ENCODE measurements at places on chromosomes 11 and 22.

- DNase-seq = no peak
These were observed 561 bp downstream of the FXYD2 start for GRCh38 chr11:117823946-117824420.

GRCh38 chr11:87425943-87426342 is 388.2 kb downstream of the TMEM135 start:
- no peak for DNase-seq

GRCh38 chr22:44915441-44915840 is 94.4 kb downstream of the PHF21B start:
- no peak for DNase-seq

GRCh38 chr11:72702577-72703241 is 28.5 kb upstream of the PDE2A start:
- DNase-seq = no peak

- no peak for DNase-seq
These were observed 8.0 kb upstream of the PMM1 start for GRCh38 chr22:41597635-41597953.

DNA sequence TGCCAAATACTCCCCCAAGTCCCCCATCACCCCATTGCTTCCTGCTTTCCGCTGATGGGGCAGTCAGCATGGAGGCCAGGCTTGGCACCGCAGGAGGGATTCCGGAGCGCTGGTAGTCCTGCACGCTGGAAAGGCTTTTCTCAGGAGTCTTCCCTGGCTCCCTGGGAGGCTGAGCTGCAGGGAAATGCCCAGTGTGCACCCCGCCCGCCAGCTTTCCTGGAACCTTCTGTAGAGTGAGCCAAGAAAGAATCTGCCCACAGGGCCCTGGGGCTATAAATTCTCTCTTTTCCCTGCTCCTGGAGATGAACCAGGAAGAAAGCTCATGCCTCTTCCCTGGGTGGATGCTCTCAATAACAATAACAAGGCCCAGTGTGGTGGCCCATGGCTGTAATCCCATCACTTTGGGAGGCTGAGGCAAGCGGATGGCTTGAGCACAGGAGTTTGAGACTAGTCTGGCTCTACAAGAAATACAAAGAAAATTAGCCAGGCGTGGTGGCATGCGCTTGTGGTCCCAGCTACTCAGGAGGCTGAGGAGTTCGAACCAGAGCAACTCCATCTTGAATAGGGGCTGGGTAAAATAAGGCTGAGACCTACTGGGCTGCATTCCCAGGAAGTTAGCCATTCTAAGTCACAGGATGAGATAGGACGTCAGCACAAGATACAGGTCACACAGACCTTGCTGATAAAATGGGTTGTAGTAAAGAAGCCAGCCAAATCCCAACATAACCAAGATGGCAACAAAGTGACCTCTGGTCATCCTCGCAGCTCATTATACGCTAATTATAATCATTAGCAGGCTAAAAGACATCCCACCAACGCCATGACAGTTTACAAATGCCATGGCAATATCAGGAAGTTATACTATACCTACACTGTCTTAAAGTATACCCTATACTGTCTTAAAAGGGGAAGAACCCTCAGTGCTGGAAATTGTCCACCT is 46.4 kb upstream of the FTH1 start:
- DNase-seq = no peak

DNA sequence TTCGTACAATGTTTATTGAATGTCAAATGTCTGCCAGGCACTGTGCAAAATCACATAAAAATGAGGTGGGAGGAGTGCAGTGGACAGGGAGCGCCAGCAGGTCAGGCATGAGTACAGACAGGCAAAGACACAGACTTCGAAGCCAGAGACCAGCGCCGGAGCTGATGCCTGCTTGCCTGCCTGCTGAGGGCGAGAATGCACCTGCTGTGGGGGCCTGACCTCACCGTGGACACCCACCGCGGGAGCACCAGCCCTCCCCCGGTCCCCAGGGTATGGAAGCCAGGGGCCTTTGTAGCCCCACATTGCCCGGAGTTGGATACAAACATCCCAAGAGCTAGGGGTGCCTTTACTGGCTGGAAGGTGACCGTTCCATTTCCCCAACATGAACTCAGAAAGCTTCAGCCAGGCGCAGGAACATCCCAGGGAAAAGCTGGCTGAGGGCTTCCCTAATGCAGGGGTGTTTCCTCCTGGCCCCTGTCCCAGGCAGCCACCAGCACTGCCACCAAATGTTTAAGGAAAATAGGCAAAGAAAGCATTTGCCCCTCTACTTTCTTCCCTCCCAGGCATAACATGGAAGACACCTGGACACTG is 17.9 kb downstream of the IFITM10 start:
- DNase-seq = no peak

DNA sequence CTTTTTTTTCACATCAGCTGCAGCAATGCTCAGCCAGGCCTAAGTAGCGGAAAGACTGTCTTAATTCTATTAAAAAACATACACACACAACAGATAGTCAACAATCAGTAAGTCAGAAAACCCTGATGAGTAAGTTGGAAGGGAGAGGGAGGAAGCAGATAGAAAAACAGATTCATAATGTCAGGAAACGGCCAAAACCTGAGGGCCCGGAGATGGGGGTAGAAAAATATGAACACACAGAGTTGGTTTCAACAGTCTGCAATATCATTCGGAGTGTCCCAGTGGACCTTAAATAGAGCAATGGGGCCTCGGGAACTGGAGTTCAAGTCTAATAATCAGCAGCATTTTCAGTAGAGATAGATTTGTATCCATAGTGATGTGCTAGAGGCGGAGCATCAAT is 14.8 kb downstream of the LRRC55 start:
- no peak for DNase-seq

DNA sequence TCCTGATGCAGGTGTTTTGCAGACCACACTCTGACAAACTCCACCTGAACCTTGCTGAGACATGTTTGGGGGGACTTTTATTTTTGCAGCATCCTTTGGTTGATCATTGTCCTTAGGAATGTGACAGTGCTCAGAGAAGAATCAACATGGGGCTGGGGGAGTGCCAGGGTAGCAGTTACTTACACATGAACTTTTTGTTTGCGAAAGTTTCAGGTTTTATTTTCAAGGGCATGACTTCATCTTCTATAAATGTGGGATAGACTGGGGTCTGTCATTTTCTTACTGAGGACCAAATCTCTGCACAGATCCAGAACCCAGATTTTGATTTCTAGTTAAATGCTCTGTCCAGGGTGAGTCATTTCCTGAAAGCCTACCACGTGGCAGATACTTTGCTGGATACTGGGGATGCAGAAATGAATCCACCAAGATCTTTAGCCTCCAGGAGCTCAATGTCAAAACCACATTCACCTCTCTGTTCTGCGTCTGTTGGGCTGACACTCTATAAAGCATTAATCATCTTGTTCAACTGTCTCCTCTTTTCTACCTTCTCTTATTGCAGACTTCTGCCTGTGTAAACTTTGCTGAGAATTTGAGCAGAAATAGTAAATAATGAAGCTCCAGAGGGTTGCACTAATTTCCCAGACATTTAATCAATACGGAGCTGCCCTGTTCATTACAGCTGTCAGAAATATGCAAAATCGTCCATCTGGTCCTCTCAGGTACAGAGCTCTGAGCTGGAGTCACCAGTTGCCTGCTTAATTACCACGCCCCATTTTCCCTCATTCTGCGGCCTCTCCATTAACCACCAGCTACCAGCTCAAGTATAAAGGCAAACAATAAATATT is 387.9 kb downstream of the MIAT start:
- no peak for DNase-seq

GRCh38 chr11:75339685-75340409 is 11.6 kb downstream of the ARRB1 start:
- no peak for DNase-seq

- no peak for DNase-seq
These were observed 1032.5 kb downstream of the DLG2 start for GRCh38 chr11:84594602-84595001.

DNA sequence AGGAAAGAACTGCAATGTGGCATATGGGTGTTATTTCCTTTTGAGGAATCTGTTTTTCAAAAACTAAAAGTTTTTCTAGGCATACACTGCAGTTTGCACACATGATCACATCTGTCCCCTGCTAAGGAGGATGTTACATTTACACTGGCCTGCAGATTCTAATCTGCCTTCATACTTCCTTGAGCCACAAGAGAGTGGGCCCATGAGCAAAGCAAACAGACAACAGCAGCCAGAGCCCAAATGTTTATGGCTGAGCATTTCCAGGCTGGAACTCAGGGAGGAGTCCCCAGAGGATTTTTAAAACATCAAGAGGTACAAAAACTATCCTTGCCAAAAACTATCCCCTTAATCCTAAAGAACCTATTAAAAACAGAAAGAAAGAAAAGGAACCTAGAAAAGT is 117.2 kb upstream of the MTNR1B start:
- no peak for DNase-seq

GRCh38 chr11:76800466-76801200 is 17.5 kb downstream of the TSKU start:
- DNase-seq = no peak

GRCh38 chr11:132846075-132846474 is 686.2 kb downstream of the OPCML start:
- DNase-seq = no peak

- no peak for DNase-seq
These were observed 995.2 kb downstream of the NTM start for GRCh38 chr11:132365650-132366049.

GRCh38 chr11:97361812-97362378 is 972.1 kb downstream of the JRKL start:
- no peak for DNase-seq

- no peak for DNase-seq
These were observed 15.4 kb upstream of the ANGPTL5 start for GRCh38 chr11:101931692-101932091.

GRCh38 chr11:96130061-96130620 is 206.2 kb upstream of the MTMR2 start:
- DNase-seq = no peak

- DNase-seq = no peak
These were observed 6.4 kb downstream of the PLA2G3 start for GRCh38 chr22:31133911-31134310.

- no peak for DNase-seq
These were observed 300.6 kb downstream of the DDX10 start for GRCh38 chr11:108965306-108966001.

DNA sequence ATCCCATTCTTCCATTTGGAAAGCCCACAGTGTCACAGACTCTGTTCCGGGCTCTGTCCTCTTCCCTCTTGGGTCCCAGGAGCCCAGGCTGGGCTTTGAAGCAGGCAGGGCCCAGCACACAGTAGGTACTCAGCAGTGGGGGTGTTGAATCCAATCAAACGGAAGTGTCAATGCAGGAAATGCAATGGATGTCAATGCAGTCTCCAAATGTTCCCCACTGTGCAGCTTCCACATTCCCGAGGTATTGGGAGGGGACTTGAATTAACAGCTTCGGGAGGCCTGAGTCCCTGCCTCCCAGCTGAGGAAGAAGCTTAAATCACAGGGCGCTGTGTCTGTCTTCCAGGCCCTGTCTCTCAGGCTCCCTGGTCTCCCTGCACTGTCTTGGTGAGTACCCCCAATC is 21.8 kb upstream of the SMIM35 start:
- no peak for DNase-seq

GRCh38 chr11:27635567-27636037 is 64.7 kb downstream of the BDNF start:
- no peak for DNase-seq

GRCh38 chr11:46666516-46666915 is 33.9 kb downstream of the ARHGAP1 start:
- DNase-seq = no peak

DNA sequence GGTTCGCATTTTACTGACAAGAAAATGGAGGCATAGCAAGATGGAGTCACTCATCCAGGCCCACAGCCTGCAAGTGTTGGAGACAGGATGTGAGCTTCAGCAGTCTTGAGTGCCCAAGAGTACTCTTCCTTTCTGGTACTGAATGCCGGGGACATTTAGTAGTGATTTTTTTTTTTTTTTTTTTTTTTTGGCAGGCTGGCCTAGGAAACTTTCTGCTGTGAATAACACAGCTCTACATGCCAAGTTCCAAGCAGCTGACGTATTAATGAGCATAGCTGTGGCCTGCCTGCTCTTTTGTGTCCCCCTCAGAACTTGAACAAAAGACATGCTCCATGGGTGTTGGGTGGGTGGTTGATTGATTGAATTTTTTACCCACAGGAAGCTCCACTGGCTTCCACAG is 195.5 kb upstream of the CADM1 start:
- no peak for DNase-seq

DNA sequence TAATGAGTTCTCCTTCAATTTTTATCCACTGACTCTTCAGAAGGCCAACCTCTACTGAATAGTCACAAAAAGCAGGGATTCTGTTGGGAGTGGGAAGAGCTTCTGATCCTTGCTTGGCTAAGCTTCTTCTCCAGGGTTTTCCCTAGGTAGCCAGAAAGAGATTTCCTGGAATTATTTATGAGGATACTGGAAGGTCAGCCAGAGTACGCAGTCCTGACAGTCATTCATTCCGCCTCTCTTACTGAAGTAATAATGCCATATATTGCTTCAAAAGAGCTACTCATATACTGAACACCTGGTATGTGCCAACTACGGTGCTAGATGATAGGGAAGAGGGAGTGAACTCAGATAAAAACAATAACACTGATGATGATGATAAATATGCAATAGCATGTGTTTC is 116.1 kb downstream of the CCDC34 start:
- no peak for DNase-seq

DNA sequence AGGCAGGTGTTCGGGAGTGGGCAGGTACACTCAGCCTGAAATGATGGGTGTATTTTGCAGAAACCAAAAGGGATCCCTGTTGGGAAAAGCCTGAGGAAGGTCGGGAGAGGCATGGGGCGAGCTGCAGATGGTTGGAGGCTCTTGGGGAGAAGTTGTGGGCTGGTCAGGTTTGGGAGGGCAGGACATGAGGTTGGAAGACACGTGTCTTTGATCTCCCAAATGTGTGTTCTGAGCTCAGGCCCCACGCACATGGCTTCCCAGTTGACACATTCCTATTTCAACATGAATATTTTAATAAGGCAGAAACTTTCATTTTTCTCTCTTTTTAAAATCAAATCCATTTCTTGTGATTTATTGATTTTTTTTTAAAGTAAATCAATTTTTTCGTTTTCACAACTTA is 1003.3 kb downstream of the TBC1D22A start:
- no peak for DNase-seq

GRCh38 chr11:62556108-62556874 is 9.7 kb upstream of the AHNAK start:
- DNase-seq = peak; percentile 63

- no peak for DNase-seq
These were observed 44.5 kb downstream of the FEZ1 start for GRCh38 chr11:125451400-125452124.

- no peak for DNase-seq
These were observed 30.9 kb downstream of the CHEK2 start for GRCh38 chr22:28710576-28711191.

GRCh38 chr22:17537155-17537554 is 26.1 kb upstream of the SLC25A18 start:
- no peak for DNase-seq

GRCh38 chr11:69273571-69273970 is 20.4 kb upstream of the MYEOV start:
- DNase-seq = no peak

DNA sequence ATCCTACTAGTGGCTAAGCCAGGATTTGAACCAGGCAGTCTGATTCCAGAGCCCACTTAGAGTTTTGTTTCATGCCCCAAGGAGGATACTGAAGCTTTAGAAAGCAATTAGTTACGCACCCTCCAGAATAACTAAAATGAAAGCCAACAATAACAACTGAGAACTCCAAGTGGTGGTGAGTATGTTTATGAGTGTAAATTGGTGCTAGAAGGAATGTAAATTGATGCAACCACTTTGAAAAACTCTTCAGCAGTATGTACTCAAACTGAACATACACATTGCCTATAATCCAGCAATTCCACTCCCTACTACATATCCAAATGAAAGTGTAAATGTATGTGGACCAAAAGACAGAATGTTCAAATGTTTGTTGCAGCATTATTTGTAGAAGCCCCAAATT is 6.7 kb upstream of the ARL14EP start:
- no peak for DNase-seq

GRCh38 chr22:20440637-20441591 is 3.3 kb upstream of the SCARF2 start:
- no peak for DNase-seq

All from stimulated activated CD8-positive, alpha-beta memory T cell treated with anti-CD3 and anti-CD28 coated beads, Interleukin-15, amount 100 ng/mL, for 1 hour (primary cell).